T-helper 1 cell (primary cell): ENCODE measurements at places on chromosomes 3 and 15.

DNA sequence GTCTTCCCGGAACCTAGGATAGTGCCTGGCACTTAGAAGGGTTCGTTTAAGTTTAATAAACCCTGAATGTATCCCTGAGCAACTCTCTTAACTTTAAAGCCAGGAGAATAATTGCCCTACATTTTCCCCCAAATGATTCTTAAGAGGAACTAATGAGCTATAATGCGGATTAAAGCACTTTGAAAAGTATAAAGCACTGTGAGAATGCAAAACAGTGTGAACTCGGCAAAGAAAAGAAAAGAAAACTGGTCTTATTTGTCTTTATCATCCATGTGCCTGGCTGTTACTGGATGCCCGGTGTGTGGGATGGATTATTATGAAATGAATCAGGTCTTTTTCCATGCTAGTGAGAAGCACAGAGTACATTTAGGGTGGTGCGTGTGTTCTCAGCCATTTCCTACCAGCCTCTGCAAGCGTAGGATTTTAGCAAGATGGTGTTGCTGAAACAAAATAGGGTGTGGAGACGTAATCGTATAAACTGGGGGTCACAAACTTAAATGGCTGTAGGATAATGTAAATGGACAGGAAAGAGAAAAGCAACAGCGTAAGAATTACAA, 983 bp downstream of the KBTBD12 start:
- DNase-seq, result no peak

- DNase-seq, result no peak
Observed at GRCh38 chr15:83585601-83586335, 68.2 kb upstream of the ADAMTSL3 start.

DNA sequence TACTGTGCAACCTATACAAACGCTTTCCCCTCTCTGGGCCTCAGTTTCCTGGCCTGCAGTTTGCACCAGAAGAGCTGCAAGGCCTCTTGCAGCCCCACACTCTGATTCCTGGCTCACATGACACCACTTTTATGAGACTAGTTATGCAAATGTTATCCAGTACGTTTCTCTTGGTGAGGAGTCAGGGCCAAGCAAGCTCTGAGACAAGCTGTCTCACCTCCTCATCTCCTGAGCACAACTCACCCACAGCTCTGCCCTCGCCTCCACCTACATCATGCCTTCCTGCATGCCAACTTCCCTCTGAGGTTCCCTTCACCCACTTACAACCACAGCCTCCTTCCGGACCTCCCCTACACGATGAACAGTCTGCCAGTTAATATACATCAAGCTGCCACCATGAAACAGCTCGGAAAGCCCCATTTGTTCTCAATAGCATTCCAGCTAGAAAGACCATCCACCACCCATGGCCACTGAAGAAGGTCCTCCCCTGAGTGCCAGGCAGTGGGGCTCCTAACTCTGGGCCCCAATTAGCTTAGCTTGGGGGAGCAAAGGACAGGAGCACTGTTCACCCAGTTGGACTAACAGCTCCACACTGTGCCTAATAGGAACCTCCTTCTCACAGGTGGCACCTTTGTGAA, 25.0 kb downstream of the CRYGS start:
- DNase-seq, result peak; percentile 47

DNA sequence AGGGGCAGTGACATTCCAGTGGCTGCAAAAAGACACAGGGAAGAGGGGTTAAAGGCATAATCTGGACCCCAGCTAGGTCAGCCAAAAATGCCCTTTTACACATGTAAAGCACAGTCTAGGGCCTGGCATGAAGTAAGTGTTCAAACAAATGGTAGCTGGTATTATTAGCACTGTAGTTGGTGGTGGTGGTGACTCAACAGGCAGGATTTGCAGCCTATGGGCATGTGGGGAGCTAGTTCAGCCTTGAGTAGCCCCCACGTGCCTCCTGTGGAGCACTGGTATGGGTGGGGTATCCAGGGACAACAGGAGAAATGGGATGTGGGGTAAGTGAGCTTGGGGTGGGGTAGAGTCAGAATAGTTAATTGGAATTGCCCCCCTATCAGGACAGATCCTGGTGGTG, 27.6 kb downstream of the DNASE1L3 start:
- DNase-seq, result no peak

DNA sequence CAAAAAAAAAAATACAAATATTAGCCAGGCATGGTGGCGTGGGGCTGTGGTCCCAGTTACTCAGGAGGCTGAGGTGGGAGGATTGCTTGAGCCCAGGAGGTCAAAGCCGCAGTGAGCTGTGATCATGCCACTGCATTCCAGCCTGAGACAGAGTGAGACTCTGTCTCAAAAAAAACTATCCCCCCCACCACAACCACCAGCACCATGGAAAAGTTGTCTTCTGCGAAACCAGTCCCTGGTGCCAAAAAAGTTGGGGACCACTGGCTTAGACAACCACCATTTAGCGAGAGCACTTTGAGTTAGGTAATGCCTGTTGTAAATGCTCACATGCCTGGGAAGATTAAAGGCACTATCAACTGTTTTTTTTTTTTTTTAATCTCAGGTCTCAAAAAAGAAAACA, 15.4 kb downstream of the ARHGAP31 start:
- DNase-seq, result no peak
